ENCODE measurements at places on chromosomes 2 and 18. TPM values are rescaled to one million over a fixed set of nuclear protein-coding genes. Genes with fewer than 3 reads are reported as not detected.

DNA sequence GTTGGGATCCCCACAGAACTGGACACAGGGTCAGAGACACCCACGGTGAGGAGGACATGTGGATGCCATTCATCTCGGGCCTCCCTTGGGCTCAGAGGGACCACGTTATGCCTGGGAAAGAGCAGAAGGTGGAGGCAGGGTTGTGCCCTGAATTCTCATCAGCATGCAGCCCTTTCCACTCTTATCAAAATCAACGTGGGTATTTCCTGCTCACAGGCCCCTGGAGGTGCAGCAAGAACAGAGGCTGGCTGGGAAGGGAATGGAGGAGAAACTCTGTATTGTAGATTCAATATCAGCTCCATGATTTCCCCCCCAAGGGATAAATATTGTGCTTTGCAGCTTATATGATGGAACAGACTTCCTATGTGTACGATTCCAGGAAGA, 90.9 kb downstream of the SETBP1 start:
- H3K36me3 ChIP-seq = peaks cover 20% of the 10 kb centered on the region
- peaks cover 84% of the 10 kb centered on the region for H3K4me1 ChIP-seq
- H3K27ac ChIP-seq = peak overlapping the region; percentile 91
- H3K4me3 ChIP-seq = peak overlapping the region; percentile 8

DNA sequence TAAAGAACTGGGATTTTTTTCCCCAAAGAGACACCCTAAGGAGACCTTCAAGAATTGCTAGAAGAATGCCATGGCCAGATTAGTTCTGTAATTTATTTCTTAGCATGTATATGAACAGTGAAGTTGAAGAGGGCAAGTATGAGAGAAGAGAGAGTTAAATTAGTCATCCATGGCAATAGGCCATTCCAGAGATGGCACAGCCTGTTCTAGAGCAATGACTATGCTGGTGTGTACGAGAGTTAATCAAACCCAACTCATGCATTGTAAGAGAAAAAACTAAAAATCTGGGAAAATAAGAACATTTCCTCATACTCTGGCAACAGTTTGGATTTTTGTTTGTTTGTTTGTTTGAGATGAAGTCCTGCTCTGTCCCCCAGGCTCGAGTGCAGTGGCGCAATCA, 112.1 kb upstream of the PIK3C3 start:
- no peak overlapping the region for H3K4me3 ChIP-seq
- peaks cover 6% of the 10 kb centered on the region for H3K4me1 ChIP-seq
- no peaks in the 10 kb centered on the region for H3K36me3 ChIP-seq
- DNase-seq = no peak

DNA sequence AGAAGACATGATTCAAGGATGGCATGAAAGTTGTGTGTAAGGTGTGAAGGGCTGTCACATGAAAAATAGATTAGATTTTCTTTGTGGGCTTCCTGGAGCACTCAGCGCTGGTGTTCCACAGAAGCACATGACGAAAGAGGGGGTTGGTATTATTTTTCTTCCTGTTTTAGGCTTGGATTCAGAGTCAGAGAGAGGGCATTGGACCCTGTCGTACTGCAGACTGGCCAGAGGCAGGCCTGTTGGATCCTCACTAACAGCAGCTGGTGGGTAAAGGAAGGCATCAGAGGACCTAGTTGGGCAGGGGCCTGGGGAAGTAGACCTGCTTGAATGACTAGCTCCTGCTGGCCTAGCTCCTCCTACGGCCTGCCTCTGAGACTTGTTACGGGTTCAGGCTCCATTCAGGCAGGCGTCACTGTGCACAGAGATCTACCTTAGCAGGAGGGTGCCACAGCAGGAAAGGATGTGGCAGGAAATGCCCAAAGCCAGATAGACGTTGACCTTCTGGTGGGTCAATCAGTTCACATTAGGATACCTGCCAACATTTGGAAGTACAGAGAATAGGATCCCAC, 13.1 kb downstream of the CTLA4 start:
- H3K27ac ChIP-seq = no peak overlapping the region
- DNase-seq = no peak
- H3K27me3 ChIP-seq = peaks cover 18% of the 10 kb centered on the region
- H3K36me3 ChIP-seq = no peaks in the 10 kb centered on the region
- H3K4me1 ChIP-seq = no peaks in the 10 kb centered on the region

GRCh38 chr2:30979822-30980245, 158.4 kb downstream of the GALNT14 start:
- H3K27ac ChIP-seq = no peak overlapping the region
- DNase-seq = no peak
- H3K4me1 ChIP-seq = no peaks in the 10 kb centered on the region
- H3K27me3 ChIP-seq = peaks cover 15% of the 10 kb centered on the region

DNA sequence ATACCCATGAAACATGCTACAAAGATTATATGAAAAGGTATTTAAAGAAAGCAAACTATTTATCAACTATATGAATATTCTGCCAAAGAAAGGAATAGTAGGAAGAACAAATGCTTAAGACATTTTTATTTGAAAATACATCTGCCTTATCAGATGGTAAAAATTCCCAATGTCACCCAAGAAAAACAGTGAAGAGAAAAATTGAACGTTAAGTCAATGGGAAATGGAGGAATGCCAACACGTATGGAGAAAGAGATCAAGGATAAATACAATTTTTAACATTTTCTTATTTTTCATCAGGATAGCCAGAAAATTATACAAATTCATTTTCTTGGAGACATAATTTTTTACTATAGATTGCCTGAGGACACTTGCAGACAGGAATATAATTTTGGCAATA, 394.2 kb downstream of the ZEB2 start:
- no peak overlapping the region for H3K4me3 ChIP-seq
- no peaks in the 10 kb centered on the region for H3K4me1 ChIP-seq
- H3K27me3 ChIP-seq = no peaks in the 10 kb centered on the region
- H3K27ac ChIP-seq = no peak overlapping the region

- H3K4me3 ChIP-seq = no peak overlapping the region
- peaks cover 21% of the 10 kb centered on the region for H3K36me3 ChIP-seq
- peaks cover 7% of the 10 kb centered on the region for H3K4me1 ChIP-seq
- no peaks in the 10 kb centered on the region for H3K27me3 ChIP-seq
Observed at GRCh38 chr2:223846515-223846914, 9.1 kb upstream of the AP1S3 start.

- no peak overlapping the region for H3K27ac ChIP-seq
- peaks cover 32% of the 10 kb centered on the region for H3K4me1 ChIP-seq
- peaks cover 6% of the 10 kb centered on the region for H3K27me3 ChIP-seq
- peaks cover 6% of the 10 kb centered on the region for H3K36me3 ChIP-seq
- H3K4me3 ChIP-seq = no peak overlapping the region
Observed at GRCh38 chr2:85787981-85788340, 34.2 kb downstream of the ATOH8 start.

- H3K4me1 ChIP-seq = peaks cover 4% of the 10 kb centered on the region
- no peak overlapping the region for H3K4me3 ChIP-seq
Observed at GRCh38 chr2:189511210-189511959, 69.2 kb downstream of the SLC40A1 start.

DNA sequence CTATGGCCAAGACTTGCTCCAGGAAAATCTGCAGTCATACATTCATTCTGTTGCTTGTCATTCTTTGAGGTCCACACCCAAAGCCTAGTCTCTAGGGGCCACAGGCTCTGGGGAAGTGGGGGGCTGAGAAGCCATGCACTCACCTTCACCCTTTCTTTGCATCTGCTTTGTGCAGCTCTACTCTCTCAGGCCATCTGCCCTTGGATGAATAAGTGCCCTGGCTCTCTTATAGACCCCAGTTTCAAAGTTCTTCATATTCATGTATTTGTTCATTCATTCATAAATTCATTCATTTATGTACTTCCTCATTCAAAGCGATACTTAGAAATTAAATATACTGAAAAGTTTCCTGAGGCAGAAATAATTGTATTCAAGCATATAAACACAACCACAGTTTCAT, 130.3 kb upstream of the FAM98A start:
- no peak overlapping the region for H3K27ac ChIP-seq
- H3K4me3 ChIP-seq = no peak overlapping the region
- DNase-seq = no peak
- H3K36me3 ChIP-seq = no peaks in the 10 kb centered on the region
- no peaks in the 10 kb centered on the region for H3K4me1 ChIP-seq

GRCh38 chr2:143466391-143466790, 337.2 kb downstream of the ARHGAP15 start:
- H3K27ac ChIP-seq = no peak overlapping the region
- no peaks in the 10 kb centered on the region for H3K4me1 ChIP-seq
- H3K4me3 ChIP-seq = no peak overlapping the region
- H3K27me3 ChIP-seq = no peaks in the 10 kb centered on the region

- no peak overlapping the region for H3K4me3 ChIP-seq
- no peaks in the 10 kb centered on the region for H3K27me3 ChIP-seq
- no peaks in the 10 kb centered on the region for H3K36me3 ChIP-seq
- H3K27ac ChIP-seq = no peak overlapping the region
- H3K4me1 ChIP-seq = no peaks in the 10 kb centered on the region
- DNase-seq = no peak
Observed at GRCh38 chr2:141524777-141525176, 606.0 kb downstream of the LRP1B start.

DNA sequence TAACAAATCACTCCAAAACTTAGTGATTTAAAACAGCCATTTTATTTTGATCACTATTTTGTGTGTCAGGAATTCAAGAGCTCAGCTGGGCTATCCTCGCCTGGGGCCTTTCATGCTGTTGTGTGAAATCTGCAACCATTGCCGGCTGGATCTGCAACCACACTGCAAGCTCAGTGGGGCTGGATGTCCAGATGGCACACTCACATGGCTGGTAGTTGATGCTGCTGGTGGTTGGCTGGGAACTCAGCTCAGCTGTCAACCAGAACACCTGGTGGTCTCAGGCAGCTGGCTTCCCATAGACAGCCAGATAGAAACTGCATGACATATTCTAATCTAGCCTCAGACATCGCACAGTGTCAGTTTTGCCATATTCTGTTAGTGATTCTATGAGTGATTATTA, 30.6 kb upstream of the AP1S3 start:
- no peaks in the 10 kb centered on the region for H3K27me3 ChIP-seq
- no peak overlapping the region for H3K4me3 ChIP-seq
- DNase-seq = no peak
- H3K27ac ChIP-seq = no peak overlapping the region
- peaks cover 26% of the 10 kb centered on the region for H3K36me3 ChIP-seq

- H3K27me3 ChIP-seq = no peaks in the 10 kb centered on the region
- H3K27ac ChIP-seq = no peak overlapping the region
- DNase-seq = no peak
- peaks cover 17% of the 10 kb centered on the region for H3K36me3 ChIP-seq
- H3K4me1 ChIP-seq = peaks cover 29% of the 10 kb centered on the region
- no peak overlapping the region for H3K4me3 ChIP-seq
Observed at GRCh38 chr2:168174756-168175155, 72.6 kb downstream of the STK39 start.

- no peak for DNase-seq
- H3K4me1 ChIP-seq = no peaks in the 10 kb centered on the region
- H3K36me3 ChIP-seq = no peaks in the 10 kb centered on the region
- no peak overlapping the region for H3K4me3 ChIP-seq
- peaks cover 2% of the 10 kb centered on the region for H3K27me3 ChIP-seq
Observed at GRCh38 chr18:57231864-57232263, 85.0 kb downstream of the BOD1L2 start.

DNA sequence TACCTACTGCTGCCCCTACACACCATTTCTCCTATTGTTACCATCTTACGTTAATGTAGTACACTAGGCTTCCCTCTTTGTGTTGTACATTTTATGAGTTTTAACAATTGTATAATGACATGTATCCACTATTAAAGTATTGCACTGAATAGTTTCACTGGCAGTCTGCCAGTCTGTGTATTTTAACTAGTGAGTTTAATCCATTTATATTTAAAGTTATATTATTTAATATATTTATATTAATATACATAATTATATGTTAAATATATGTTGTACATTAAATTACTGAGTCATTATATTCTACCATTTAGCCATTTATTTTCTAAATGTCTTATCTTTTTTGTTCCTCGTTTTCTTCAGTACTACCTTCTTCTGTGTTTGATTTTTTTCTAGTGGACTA, 44.8 kb upstream of the PHLPP1 start:
- no peaks in the 10 kb centered on the region for H3K36me3 ChIP-seq
- H3K27ac ChIP-seq = no peak overlapping the region
- no peak overlapping the region for H3K4me3 ChIP-seq
- no peak for DNase-seq
- H3K4me1 ChIP-seq = peaks cover 16% of the 10 kb centered on the region
- H3K27me3 ChIP-seq = no peaks in the 10 kb centered on the region

GRCh38 chr2:190714958-190715357, 66.1 kb downstream of the NAB1 start:
- no peak for DNase-seq
- no peak overlapping the region for H3K4me3 ChIP-seq
- H3K4me1 ChIP-seq = peaks cover 19% of the 10 kb centered on the region
- H3K27me3 ChIP-seq = no peaks in the 10 kb centered on the region
- H3K36me3 ChIP-seq = no peaks in the 10 kb centered on the region

DNA sequence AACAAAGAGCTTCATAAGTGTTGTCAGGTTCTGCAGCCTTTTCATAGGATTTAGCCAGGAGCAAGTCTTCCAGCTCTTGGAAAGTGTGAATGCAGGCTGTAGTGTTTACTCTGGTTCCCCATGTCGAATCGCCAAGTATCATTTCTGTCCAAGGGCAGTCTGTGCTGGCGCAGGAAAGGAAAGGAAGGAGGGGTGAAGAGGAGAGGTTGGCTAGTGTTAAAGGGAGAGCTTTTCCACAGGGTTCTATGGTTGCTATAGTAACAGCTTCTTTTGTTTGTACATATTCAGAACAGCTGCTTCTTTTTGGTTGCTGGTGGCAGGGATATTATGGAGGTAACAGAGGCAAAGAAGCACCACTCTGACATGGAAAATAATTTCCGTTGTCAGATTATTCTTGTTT, 69.9 kb downstream of the KCNH7 start:
- no peak overlapping the region for H3K4me3 ChIP-seq
- peaks cover 13% of the 10 kb centered on the region for H3K27me3 ChIP-seq
- H3K4me1 ChIP-seq = no peaks in the 10 kb centered on the region
- no peaks in the 10 kb centered on the region for H3K36me3 ChIP-seq

DNA sequence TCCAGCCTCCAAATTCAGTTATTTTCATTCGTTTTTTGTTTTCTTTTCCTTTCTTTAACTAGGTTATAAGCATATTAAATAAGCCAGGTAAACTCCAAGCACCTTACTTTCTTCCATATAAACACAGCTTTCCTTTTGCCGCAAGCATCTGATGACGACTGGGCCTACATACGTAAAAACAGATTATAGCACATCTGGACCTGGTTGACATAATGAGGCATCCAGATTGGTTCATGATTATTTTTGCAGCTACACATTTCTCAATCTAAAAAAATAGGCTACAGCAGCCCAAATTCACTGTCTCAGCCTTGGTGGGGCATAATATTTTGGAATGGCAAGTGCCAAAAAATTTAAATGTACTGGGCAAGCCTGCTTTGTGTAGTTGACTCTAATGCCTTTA, 7.7 kb downstream of the CYP1B1 start:
- H3K36me3 ChIP-seq = peaks cover 71% of the 10 kb centered on the region
- H3K27ac ChIP-seq = no peak overlapping the region
- no peaks in the 10 kb centered on the region for H3K27me3 ChIP-seq
- peak overlapping the region; percentile 63 for H3K4me3 ChIP-seq
- DNase-seq = no peak

GRCh38 chr2:8022908-8023640, 658.8 kb upstream of the ID2 start:
- H3K4me1 ChIP-seq = peaks cover 9% of the 10 kb centered on the region
- no peaks in the 10 kb centered on the region for H3K36me3 ChIP-seq
- peaks cover 2% of the 10 kb centered on the region for H3K27me3 ChIP-seq
- no peak overlapping the region for H3K4me3 ChIP-seq
- no peak overlapping the region for H3K27ac ChIP-seq

GALNT5 gene
- 5.3 TPM for total RNA-seq

PLCL1 gene
- 1.2 TPM for total RNA-seq

TMEFF2 gene
- total RNA-seq = 46.8 TPM

SLC5A7 gene
- total RNA-seq = not detected

UCN gene
- 4.1 TPM for total RNA-seq

DSG3 gene
- total RNA-seq = not detected
